IMR-90 (cell line): ENCODE measurements at places on chromosomes 7 and 10. TPM values are rescaled to one million over a fixed set of nuclear protein-coding genes. Genes with fewer than 3 reads are reported as not detected.

GRCh38 chr7:26659121-26659520, 205.3 kb downstream of the SKAP2 start:
- no peak for DNase-seq

DNA sequence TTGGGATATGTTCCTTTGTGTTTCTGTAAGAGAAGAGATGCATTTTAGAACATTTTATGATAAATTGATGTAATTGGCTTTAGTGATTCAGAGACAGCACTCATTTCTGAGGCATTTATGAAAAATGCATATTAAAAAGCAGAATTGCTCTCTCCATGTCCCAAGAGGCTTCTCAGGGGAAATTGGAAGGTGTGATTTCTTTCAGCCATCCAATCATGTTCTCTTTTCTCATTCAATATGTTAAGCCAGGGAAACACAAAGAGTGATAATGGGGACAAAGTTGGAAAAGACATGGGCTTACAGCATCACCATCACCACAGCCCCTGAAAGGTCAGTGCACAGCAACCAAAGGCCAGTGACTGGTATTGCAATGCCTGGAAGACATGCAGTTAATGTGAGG, 129.9 kb upstream of the COL1A2 start:
- no peak for DNase-seq

DNA sequence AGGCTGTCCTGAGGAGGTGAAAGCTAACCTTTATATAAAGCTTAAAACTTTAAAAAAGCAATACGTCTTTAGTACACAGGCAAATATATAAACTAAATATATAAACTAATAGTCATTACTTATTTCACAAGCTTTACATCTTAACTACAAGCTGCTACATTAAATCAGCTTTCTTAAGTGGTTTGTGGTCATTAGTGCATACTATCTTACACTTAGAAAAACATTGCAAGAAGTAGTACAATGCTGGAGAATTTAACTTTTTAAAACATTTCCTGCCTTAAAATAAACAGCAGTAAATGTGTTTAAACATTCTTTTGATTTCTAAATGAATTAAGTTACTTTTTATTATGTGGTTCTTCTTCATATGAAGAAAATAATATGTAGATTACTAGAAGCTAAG, 36.3 kb downstream of the MET start:
- no peak for DNase-seq

DNA sequence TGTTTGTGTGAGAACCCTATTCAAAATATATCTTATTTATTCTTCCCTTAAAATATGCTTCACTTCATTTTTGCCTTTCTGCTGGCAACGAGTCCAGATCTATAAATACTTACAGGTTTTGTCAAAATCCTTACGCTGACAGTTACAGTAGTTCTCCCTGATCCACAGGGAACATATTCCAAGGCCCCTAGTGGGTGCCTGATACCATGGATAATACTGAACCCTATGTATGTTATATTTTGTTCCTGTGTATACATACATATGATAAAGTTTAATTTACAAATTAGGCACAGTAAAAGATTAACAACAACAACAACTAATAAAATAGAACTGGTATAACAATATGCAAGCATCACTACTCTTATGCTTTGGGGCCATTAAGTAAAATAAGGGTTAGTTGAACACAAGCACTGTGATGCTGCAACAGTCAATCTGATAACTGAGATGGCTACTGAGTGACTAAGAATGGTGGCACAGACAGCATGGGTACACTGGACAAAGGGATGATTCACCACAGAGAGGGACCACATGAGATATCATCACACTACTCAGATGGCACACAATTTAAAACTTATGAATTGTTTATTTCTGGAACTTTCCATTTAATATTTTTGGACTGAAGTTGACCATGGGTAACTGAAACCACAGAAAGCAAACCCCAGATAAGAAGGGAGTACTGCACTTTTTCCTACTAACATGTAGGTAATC, 29.4 kb upstream of the PCGF5 start:
- peak; percentile 45 for DNase-seq

- DNase-seq = peak; percentile 92
Observed at GRCh38 chr10:58237014-58237834, 30.5 kb downstream of the IPMK start.

GRCh38 chr7:51079494-51079893, 237.1 kb downstream of the COBL start:
- no peak for DNase-seq

- DNase-seq = no peak
Observed at GRCh38 chr7:141381794-141382427, 169.3 kb upstream of the AGK start.

- no peak for DNase-seq
Observed at GRCh38 chr10:114876169-114876568, 54.6 kb downstream of the FHIP2A start.

- DNase-seq = no peak
Observed at GRCh38 chr10:132855889-132856288, 69.9 kb upstream of the NKX6-2 start.

DNA sequence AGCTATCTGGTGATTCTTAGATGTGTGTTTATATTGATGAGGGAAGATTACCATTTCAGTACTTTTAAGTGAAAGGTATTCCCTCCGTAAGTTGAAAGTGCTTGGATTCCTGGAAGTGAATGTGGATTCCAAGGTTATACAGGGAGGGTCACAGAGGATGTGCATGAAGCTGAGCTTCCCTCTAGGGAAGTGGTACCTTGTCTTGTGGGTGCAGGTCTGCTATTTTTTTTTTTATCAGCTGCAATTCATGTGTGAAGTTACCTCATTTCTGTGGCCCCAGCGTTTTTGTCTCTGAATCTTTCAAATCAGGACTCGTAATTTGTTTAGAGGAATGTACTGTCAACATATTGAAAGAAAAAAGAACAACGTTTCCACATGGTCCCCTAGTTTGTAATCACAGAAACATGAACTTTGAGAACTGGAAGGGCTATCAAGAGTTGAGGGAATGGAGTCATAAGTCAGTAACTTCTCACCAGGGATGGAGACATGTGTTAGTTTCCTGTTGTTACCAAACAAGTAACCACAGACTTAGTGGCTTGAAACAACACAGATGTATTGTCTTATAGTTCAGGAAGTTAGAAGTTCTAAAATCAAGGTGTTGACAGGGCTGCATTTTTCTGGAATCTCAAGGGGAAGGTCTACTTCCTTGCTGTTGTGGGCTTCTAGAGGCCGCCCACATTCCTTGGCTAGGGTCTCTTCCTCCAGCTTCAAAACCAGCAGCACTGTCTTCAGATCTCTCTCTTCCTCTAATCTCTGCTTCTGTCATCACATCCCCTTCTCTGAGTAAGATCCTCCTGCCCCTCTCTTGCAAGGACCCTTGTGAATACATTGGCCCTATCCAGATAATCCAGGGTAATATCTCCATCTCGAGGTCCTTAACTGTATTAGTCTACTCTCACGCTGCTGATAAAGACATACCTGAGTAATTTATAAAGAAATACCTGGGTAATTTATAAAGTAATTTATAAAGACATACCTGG, 64.4 kb downstream of the RAB18 start:
- DNase-seq = no peak

DNA sequence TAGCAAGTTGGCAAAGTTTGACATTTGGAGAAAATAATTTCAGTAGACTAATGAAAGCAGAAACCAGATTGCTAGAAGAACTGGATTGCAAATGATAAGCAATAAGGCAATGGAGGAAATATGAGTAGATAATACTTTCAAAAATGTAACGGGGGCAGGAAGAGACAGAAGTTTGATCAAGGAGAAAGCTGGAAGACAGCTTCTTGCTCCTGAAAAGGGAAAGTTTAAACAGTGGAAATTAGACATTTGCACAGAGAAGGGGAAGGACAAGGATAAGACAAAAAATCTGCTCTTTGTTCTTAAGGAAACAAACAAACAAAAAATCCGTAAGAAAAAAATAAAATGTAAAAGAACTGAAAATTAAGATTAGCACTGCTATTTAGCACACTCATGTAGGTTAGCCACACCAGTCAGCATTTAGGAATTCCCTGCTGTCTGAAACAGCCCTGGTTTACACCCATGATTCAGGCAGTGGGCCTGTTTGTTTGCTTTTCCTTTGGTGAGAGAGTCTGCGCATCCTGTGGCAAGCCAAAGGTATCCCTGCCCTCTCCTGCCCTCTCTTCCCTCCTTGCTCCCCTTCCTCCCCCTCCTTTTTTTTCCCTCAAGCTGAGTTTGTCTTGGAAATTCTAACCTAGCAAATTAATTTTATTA, 104.3 kb upstream of the CAV2 start:
- DNase-seq = peak; percentile 94

GRCh38 chr10:43035800-43036199, 41.1 kb upstream of the RET start:
- DNase-seq = no peak

- DNase-seq = no peak
Observed at GRCh38 chr10:44316922-44317215, 68.0 kb downstream of the CXCL12 start.

DNA sequence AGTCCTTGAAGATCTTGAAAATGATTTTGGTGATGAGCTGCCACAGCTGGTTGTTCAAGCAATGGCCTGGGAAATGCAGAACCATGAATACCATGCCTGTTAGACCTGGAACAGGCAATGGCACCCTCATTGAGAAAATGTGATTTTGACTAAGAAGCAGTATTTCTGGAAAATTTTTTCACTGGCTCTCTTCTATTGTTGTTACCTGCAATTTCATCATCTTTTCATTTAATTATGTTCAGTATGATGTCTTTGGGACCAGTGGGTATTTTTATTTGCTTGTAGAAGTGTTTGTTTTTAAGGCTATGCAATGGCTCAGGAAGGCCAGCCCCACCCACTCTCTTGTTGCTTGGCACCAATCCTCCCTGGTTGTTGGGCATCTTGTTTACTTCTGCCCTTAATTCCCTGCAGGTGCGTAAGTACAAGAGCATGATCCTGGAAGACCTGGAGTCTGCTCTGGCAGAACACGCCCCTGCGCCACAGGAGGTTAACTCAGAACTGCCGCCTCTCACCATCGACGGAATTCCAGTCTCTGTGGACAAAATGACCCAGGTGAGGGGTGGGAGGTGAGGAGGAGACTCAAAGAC, 78.6 kb downstream of the NRF1 start:
- no peak for DNase-seq

GRCh38 chr7:131235489-131236317, 92.0 kb upstream of the MKLN1 start:
- DNase-seq = peak; percentile 100

GRCh38 chr10:95415621-95416031, 124.8 kb upstream of the PDLIM1 start:
- DNase-seq = no peak

DNA sequence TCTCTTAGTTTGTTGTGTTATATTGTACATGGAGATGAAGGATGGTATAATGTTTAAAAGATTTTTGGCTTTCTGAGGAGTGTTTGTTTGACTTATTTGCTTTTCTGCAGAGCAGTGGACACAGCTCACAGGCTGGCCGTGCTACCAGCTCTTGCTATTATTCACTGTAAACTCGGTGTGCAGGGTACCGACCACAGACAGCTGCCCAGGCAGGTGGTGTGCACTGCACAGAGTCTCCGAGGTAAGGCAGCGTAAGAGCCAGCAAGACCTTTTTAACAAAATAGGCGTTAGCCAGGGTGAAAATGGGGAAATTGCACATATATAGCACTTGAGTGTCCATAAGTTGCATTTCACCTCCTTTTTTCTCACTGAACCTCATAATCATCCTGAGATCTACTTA, 438.0 kb downstream of the CNTNAP2 start:
- no peak for DNase-seq

DNA sequence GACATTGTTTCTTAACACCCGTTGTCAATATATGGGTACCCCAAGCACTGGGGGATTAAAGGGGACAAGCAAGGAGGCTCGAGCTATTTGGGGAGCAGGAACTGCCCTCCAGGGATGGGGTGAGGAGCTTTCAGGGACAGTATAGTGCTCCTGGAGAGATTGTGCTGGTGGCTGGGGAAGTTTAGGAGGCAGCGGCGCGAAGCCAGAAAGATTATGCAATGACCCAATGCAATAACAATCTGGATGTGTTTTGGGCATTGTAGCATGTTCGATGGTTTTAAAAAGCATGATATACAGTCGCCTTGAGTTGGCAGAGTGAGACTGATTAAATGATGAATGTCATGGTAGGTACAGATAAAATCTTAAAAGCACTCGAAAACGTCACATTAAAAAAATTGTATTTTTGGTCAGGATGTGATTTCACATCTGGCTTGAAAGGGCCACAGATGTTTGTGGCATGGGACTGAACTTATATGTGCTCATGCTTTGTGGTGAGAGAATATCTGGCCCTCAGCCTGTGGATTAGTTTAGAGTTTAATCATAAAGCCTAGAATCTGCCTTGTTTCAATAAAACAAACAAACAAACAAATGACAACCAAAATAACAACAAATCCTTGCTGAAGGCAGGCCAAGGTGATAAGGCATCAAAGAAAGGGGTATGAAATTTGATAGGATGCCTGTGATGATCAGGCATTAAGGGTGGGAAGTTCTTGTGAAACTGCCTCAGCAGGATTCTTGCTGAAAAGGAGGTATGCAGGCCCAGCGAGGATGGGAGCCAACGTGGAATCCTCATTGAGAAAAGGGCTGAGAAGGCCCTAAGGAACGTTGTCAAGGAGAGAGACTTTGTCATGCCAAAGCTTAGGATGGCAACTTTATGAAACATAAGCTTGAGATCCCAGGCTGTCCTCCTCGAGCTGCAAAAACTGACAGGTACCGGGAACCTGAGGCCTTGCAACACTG, 417.1 kb upstream of the KLF6 start:
- no peak for DNase-seq

DNA sequence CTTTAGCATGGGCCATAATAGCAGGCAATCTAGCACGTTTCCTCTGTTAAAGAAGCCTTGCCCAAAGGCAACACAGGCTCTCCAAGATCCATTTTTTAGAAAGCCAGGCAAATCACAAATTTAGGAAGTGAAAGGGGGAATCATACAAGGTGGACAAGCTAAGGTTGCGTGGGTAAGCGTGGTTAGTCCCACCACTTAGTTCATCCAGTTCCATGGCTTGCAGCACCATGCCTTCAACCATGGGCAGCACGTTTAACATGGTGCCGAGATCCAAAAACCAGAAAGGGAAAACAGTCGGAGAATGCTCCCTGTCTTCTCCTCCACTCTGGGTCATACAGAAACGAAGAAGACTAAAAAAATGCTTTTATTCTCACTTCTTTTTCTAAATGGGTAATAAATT, 234.4 kb upstream of the IMMP2L start:
- DNase-seq = peak; percentile 4

GRCh38 chr10:3803927-3804741, 19.1 kb upstream of the KLF6 start:
- DNase-seq = peak; percentile 13

JMJD1C gene
- total RNA-seq = 96.8 and 108 TPM in 2 replicates

RBP4 gene
- total RNA-seq = not detected in 2 replicates

GRM3 gene
- not detected in 2 replicates for total RNA-seq

PRDX3 gene
- total RNA-seq = 169 and 195 TPM in 2 replicates

DGKB gene
- under 0.01 TPM in 1 of 2 replicates, not detected in the other for total RNA-seq

EVX1 gene
- not detected in 2 replicates for total RNA-seq
